ENCODE measurements at places on chromosomes 2 and 18.

- no peak for DNase-seq
Observed at GRCh38 chr18:25349131-25349925, 2.6 kb downstream of the ZNF521 start.

- DNase-seq, result no peak
Observed at GRCh38 chr18:79026491-79026890, 42.7 kb upstream of the ATP9B start.

DNA sequence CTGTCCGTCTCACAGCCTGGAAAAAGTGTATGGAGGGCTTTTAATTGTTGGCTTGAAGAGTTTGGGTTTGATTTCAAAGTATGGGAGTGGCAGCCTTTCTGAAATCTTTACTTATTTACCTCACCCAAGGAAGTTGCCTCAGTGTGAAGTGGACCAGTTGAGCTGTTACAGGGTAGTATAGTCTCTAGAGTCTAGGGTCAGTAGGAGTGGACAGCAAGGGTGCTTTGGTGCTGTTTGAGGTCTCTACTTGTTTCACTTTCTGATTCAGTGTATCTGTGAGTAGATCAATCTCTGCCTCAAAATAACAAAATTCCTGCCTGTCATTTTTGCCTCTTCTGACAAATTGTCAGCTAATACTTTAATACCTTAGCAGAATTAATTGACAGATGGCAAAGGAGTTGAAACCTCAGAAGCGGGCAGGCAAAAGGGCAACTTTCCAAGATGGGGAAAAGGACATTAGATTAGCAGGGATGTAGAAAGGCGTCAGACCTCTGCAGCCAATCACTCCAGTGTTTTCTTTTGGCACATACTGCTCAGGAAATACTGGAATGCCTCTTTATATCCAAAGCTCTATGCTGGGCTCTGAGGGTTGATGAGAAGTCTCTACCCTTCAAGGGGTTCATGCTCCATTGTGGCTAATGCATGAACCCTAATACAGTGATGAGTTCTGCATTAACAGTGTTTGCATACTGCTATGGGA is 5.9 kb downstream of the RIOK3 start:
- DNase-seq, result no peak

- DNase-seq, result no peak
Observed at GRCh38 chr2:132267105-132267497, 105.3 kb upstream of the ANKRD30BL start.

DNA sequence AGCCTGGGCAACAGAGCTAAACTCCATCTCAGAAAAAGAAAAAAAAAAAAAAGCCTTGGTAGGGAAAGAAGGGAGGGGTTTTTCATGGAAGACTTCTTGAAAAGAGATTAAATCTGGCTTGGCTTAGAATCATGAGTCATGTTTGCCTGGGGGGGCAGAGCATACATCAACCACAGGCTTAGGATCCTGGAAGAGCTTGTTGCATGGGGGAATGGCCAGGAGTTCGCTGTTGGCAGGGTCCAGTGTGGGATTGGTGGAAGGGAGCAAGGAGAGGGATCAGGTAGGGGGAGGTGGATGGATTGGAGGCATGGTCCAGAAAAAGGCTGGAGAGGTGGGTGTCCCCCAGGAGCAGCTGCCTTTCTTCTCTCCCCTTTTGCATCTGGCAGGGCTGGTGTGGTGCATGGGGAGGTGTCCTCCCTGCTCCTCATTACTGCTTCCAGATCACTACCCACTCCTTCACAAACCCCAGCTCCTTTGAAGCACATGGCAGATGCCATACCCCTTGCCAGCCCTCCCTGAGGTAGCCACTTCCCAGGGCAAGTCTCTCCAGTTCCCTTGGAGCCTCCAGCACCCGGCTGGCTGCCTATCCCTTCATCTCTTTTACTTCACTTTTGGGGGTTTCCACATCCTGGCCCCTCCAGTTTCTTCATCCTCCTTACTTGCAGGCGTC is 2.5 kb downstream of the ARMC9 start:
- no peak for DNase-seq

GRCh38 chr18:23136326-23137096 is 1.2 kb downstream of the CABLES1 start:
- no peak for DNase-seq

DNA sequence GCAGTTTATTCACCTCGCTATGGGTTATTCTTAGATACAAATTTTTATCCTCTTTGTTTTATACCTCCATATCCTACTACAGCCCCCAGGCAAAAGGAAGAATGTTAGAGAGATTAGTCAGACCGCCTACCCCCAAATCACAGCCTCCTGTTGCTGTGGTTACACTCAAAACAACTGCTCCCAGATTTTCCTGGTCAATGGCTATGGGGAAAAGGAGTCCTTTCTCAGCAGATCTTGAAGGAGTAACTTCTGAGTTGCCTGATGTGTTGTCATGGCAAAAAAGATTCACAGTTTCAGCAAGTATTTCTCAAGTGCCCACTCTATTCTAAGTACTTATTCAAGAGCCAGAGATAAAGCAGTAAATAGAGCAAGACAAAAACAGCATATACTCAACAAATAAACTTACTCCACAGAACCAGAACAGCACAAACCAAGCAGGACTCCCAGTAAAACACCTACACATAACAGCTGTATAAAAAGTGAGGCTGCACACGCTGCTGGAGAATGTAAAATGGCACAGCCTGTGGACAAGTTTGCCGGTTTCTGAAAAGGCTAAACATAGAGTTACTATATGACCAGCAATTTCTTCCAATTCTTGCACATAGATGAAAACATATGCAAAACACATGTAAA is 104.8 kb downstream of the NOL10 start:
- DNase-seq, result no peak

All from SIG-M5 (cell line).